ENCODE measurements at places on chromosomes 1 and 21.

DNA sequence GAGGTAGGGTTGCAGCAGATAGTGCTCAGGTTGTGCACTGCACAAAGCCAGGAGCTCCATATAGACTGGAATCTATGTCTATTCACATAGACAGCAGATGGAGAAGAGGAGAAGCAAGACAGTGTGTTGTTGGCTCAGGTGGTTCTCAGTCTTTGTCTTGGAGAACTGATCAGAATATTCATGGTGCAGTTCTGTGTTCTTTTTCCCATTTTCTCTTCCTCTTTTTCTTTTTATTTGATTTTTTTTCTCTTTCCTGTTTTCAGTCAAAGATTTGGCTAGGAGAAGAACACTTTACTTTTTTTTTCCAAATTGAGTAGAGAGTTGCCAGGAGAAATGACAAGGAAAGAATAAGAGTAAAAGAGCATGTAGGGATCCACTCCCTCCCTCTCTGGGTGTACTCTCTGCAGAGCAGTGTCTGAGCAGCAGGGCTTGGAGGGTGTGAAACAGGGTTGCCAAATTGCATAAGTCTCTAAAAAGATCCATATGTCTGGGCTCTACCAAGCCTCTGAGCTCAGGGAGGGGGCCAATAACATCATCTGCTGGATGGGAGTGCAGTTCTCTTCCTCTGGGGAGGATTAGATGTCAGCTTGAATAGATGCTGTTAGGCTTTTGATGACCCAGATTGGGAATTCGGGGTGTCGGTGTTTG is 8.7 kb upstream of the CD34 start:
- DNase-seq: no peak

- no peak for DNase-seq
These were observed 7.7 kb upstream of the CD34 start for GRCh38 chr1:207918581-207918980.

- DNase-seq: no peak
These were observed 45.9 kb downstream of the MORN1 start for GRCh38 chr1:2345297-2346075.

- no peak for DNase-seq
These were observed at the start of gene OR10T2 for GRCh38 chr1:158398818-158399514. Gene OR10T2, minus strand, starts transcription at chr1:158399466. Its CDS starts 0 bp downstream, at chr1:158399466.

DNA sequence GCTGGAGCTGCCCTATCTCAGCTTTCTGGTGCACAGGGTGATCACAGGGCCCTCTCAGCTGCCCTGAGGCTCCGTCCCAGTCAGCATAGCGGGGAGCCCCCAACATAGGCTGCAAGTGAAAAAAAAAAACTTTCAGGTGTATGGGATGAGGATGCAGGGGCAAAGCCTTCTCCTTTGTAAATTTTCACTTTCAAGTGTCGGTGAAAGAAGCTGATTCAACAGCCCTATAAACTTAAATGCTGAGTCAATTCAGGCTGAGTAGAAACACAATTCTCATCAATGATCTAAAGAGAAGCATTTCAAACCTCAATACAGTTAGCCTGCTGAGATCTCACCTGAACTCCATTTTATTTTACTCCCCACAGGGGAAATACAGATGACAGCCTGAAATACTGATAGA is 171.2 kb downstream of the SEC16B start:
- no peak for DNase-seq

DNA sequence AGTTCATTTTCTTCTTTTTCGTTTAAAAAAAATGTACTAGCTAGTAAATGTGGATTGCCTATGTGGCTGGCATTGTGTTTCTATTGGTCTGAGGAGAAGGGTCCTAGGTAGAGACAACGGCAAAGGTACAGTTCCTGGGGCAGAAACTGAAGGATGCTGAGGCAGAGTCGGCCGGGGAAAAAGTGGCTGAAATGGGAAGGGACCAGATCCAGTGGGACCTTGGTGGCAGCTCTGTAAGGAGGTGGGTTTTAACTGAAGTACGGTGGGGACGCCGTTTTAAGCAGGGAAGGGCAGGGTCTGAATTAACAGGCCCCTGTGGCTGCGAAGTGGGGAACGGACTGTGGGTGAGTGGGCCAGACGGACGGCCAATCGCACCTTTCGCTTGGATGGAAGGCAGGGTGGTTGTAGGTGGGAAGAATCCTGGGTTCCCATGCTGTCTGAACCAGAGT is 420 bp upstream of the VPS13D start:
- DNase-seq: no peak

DNA sequence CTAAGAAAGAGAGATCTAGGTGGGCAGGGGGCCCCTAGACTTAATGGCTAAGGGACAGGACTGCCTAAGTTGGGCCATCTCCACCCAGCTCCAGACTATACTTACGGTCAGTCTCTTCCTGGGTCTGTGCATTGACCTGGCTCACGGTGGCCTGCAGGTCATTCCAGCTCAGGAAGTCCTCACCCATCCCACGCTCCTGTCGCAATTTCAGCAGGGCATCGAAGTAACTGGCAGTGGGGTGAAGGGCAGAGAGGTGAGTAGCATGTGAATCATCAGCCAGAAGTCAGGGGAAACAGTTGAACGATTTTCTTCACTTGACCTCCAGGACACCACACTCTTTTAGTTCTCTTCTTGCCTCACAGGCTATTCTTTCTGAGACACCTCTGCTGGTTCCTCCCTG is 20.5 kb downstream of the IQGAP3 start:
- no peak for DNase-seq

GRCh38 chr1:206041640-206042039 is 11.3 kb upstream of the RHEX start:
- DNase-seq: no peak

- no peak for DNase-seq
These were observed 597.5 kb downstream of the BRINP3 start for GRCh38 chr1:189880135-189880534.

Measured in stimulated activated naive CD4-positive, alpha-beta T cell treated with Interleukin-2 at 50 U/mL for 16 hours (primary cell).